KG1 (cell line): ENCODE measurements at places on chromosomes 5 and 9.

DNA sequence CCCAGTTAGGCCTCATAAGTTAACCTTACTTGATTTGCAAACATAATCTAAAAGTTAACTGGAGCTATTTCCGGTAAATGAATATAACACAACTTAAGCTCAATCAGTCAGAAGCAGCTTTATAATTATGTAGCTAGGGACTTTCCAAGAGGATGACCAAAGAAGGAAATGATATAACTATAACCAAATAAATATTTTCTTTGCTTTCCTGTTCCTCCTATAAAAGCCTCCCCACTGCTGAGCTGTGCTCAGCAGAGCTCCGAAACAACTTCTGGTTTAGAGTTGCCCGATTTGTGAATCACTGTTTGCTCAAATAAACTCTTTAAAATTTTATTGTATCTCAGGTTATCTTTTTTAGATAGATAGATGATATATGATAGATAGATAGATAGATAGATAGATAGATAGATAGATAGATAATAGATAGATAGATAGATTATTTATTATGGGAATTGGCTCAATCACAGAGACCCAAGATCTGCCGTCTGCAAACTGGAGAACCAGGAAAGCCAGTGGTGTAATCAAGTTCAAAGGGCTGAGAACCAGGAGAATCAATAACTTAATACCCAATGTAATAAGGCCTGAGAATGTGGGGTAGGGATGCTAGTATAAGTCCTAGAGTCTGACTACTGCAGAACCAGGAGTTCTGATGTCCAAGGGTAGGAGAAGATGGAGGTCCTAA, 19.3 kb upstream of the TMEM161B start:
- no peak for DNase-seq

DNA sequence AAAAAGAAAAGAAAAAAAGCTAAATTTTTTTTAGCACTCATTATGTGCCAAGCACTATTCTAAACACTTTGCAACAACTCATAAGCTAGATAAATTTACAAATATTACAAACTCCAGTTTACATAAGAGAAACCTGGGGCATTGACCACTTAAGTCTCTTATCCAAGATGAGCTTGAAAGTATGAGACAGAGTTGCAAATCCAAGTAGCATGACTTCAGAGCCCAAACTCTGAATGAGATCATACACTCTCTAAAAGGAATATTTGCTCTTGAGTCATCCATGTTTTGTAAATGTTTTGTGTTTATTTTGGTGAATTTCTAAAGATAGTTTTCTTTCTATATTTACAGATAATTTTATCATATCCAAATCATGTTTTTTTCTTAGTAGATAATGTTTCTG, 4.0 kb upstream of the SHOC1 start:
- DNase-seq, result no peak

GRCh38 chr5:135490245-135491037, 38.3 kb upstream of the TIFAB start:
- DNase-seq, result no peak

DNA sequence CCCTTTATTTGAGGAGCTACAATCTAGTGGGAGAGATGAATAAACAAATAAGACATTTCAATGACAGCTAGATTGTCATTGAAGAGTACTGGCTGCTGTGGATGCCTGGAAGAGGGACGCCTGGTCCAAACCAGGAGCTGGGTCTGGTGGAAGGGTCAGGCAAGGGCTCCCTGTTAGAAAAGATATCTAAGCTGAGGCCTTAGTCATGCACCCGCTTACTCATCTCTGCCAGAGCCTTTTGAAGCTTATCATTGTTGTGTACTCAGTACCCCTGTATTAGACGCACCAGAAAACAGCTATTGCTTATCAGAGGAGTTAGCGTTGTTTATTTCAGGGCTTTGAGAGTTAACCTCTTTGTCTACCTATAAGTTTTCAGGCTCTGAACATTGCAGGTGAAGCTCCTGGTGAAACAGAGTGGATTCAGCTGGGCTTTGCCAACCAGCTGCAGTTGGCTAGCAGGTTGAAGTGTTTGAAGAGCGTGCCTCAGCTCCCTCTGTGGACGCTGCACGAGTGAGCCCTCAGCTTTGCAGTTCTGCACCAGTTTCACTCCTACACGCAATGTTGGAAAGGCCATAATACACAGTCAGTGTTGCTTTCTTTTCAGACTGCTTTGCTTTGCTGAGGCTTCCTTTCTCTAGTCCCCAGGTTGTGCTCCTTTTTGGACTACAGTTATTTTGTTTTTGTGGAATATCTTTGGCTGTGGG, 5.6 kb upstream of the GPR151 start:
- DNase-seq, result no peak

- DNase-seq, result no peak
Observed at GRCh38 chr5:6450319-6450833, 1.7 kb downstream of the UBE2QL1 start.

- DNase-seq, result no peak
Observed at GRCh38 chr9:109910671-109911518, 130.9 kb downstream of the PALM2AKAP2 start.

GRCh38 chr5:163189023-163189553, 248.3 kb upstream of the CCNG1 start:
- no peak for DNase-seq

GRCh38 chr5:135057233-135057632, 23.2 kb upstream of the PITX1 start:
- no peak for DNase-seq

GRCh38 chr9:4979239-4979638, 5.8 kb upstream of the JAK2 start:
- no peak for DNase-seq

- no peak for DNase-seq
Observed at GRCh38 chr9:106478312-106478711, 384.7 kb upstream of the ZNF462 start.

GRCh38 chr5:43561356-43561755, 4.5 kb upstream of the PAIP1 start:
- DNase-seq, result no peak

- DNase-seq, result no peak
Observed at GRCh38 chr9:132591751-132592314, 9.4 kb downstream of the BARHL1 start.

DNA sequence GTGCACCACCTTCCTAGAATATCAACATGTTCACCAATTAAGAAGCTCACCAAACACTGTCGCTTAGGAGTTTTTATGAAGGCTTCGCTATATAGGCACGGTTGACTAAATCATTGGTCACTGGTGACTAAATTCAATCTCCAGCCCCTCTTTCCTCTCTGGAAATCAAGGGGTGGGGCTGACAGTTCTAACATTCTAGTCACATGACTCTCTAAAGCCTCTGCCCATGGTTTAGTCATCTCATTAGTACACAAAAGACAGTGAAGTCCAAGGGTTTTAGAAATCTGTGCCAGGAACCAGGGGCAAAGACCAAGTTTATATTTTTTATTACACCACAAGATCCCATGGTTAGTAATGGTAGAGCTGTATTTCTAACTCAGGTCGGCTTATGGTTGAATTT, 243.2 kb downstream of the ELAVL2 start:
- DNase-seq, result no peak

GRCh38 chr9:101480386-101480785, 44.8 kb upstream of the ALDOB start:
- DNase-seq, result no peak

DNA sequence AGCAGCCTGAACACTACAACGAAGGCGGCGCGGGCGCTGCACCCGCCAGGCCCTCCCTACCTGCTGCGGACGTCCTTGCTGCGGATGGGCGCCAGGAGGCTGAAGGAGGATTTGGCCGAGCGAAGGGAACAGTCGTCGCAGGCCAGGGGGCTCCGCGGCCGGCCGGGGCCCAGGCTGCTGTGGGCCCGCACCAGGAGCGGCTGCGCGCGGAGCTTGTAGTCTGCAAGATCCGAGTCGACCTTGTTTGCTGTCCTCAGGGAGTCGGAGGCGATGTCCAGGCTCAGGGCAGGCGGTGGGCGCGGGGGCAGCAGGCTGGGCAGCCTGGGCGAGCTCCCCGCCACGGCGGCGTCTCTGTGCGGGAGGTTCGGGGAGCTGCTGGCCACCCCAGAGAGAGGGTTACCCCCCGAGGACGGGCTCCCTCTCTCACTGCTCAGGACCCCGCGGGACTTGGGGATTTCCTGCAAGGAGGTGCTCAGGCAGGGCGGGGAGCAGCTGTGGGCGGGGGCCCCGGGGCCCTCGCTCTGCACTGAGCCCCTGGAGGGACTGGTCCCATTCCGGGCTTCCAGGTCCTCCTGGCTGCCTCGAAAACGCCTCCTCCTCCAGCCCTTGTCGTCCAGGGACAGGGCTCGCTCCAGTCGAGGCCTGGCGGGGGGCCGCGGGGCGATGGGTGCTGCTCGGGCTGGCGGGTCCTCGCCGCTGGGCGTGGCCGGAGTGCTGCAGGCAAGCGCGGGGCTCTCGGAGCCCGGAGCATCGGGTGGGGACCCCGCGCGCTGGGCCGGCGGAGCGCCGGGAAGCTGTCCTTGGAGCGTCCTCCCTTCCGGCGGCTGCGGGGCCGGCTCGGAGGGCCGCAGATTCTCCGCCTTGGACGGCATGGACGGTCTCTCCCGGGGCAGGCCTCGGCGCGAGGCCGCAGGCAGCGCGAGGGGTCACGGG, 831 bp downstream of the INPP5E start:
- DNase-seq, result peak; percentile 17

GRCh38 chr5:97231025-97231636, 48.1 kb upstream of the RIOK2 start:
- peak; percentile 24 for DNase-seq

DNA sequence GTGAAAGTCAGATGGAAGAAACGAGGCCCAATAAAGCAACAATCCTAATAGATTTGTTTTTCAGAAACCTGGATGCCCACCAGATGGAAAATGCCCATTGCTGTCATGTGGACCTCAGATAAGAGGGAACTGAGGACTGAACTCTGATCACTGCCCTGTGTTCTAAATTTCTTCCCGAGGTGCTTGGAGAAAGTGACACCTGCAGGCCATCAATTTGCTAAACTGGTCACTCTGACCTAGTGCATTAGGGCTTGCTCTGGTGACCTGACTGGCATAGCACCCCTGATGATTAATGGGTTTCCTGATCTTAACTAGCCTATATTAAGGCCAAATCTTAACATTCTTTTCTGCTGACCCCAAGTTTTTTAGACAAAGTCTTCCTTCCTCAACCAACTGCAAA, 32.4 kb upstream of the VDAC1 start:
- DNase-seq, result no peak

GRCh38 chr5:172788771-172789686, 18.0 kb upstream of the DUSP1 start:
- DNase-seq, result no peak

- no peak for DNase-seq
Observed at GRCh38 chr9:120677965-120678364, 36.3 kb downstream of the MEGF9 start.

GRCh38 chr9:105884416-105884815, 190.1 kb downstream of the TMEM38B start:
- no peak for DNase-seq

DNA sequence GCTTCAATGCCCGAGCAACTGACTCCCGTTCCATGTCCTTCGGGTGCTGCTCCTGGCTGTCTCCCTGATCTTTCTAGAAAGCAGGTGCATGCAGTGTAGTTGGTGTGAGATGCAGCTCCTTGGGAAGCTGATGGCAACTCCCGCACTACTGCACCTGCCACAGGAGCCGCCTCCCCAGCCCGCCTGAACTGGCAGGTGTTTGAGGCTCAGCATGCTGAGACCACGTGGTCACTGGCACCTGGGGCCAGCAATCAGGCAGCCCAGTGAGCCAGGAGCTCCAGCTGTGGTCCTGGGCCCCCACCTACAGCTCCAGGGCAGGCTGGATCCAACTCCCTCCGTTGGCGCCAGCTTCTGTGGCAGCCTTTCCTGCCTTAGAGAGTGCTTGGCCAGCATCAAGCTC, 111.5 kb downstream of the ICE1 start:
- DNase-seq, result no peak

DNA sequence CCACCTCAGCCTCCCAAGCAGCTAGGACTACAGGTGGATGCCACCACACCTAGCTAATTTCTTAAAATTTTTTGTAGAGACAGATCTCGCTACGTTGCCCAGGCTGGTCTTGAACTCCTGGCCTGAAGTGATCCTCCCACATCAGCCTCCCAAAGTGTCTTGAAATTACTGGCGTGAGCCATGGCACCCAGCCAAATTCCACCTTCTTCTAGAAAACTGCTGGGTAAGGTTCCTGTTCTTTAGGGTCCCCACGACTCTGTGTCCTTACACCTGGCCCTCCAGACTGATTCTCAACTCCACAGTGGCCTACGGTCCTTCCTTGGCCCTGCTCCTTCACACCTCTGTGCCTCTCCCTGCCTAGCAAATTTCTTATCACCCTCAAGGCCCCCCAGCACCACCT, 1.9 kb downstream of the MAPK9 start:
- DNase-seq, result no peak

GRCh38 chr5:75042522-75042921, 9.8 kb downstream of the GCNT4 start:
- DNase-seq, result no peak

- DNase-seq, result no peak
Observed at GRCh38 chr9:28868228-28868990, 1295.1 kb upstream of the C9orf72 start.

- DNase-seq, result no peak
Observed at GRCh38 chr5:57010786-57011185, 58.9 kb upstream of the MIER3 start.

DNA sequence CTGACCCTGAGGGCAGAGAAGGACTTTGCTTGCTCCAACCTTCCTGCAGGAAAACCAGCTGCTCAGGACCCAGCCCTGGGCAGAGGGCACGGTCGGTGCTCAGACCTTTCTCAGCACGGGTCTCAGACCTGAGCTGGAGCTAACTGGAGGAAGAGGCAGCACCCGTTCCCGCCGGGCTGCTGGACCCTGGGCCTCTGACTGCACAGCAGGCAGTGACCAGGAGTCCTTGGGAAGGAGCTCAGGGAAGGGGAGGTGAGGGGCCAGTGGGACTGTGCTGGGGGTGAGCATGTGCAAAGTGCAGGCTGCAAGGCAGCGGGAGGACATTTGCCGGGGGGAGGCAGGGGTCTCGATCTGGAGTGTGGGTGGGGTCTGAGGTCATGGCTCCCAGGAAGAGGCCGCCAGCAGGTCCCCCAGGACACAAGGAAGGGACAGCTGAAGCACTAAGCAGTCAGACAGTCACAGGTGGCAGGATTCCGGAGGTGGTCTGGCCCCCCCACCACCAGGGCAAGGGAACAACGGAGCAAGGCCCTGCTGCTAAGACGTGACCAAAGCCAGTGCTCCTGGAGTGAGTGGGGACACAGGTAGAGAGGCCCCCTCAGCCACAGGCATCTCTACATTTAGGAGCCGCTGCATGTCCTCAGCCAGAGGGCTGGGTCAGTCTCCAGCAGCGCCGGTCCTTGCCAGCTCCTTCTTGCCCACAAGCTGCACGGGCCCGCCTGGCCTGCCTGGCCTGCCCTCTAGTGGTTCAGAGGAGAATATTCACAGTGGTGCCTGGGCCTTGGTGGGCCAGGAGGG, 4.8 kb upstream of the DPM2 start:
- DNase-seq, result peak; percentile 18
